Effector memory CD8-positive, alpha-beta T cell (primary cell): ENCODE measurements at places on chromosomes 7 and 10.

- peak; percentile 67 for DNase-seq
- no peaks in the 10 kb centered on the region for H3K36me3 ChIP-seq
- H3K4me1 ChIP-seq = peaks cover 14% of the 10 kb centered on the region
- H3K4me3 ChIP-seq = peak overlapping the region; percentile 65
Observed at GRCh38 chr10:109852475-109853037, 70.8 kb downstream of the XPNPEP1 start.

DNA sequence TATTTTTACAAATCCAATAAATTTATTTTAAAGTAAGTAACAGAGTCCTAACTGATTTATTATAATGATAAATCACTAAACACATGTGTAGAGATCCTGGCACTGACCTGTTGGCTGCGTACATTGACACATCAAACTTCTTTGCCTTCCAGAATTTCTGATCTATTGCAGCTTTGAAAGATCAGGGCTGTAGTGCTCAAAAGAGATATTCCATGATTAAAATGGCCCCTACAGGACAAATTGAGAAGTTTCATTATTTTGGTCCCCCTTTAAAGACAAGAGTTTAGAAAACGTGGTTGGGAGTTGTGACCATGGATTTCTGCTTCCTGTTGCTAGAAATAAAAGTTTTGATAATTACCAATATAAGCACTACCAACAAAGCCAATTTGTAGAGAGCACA is 87.7 kb upstream of the PDK4 start:
- no peak for DNase-seq
- H3K27ac ChIP-seq = no peak overlapping the region
- H3K4me1 ChIP-seq = no peaks in the 10 kb centered on the region

DNA sequence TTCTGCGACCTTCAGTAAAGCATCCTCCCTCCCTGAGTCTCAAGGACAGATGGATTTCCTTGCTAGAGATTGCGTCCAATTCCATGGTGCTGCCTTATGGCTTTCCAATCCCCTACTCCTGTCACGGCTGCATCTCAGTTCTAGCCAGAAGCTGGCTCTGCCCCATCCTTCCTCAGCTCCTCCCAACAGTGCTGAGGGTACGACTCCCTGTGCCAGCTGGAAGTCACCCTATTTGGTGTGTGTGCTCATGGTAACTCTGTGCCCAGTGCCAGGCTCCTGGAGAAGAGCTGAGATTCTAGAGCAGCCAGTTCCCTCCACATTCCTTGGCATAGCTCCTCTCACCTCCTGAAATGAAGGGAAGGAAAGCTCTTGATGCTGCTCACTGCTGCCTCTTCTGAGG is 185.0 kb upstream of the PODXL start:
- no peak overlapping the region for H3K27ac ChIP-seq
- peaks cover 55% of the 10 kb centered on the region for H3K27me3 ChIP-seq
- no peaks in the 10 kb centered on the region for H3K4me1 ChIP-seq
- DNase-seq = no peak
- no peaks in the 10 kb centered on the region for H3K36me3 ChIP-seq
- H3K4me3 ChIP-seq = no peak overlapping the region

DNA sequence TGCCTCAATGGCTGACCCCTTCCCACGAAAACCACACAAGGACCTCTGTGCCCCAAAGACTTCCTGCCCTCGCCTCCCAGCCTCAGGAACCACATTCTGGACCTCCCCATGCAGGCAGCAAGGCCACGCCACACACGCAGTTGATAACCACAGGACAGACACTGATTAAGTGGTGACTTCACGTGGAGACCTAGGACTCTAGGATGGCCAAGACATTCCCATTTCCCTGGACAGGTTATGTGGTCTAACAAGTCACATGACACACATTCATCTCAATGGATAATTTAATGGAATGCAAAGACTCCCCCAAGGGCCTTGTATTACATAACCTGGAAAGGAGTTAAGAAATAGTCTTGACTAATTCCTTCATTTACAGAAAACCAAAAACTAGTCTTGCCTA is 110.2 kb downstream of the LARP4B start:
- no peak overlapping the region for H3K4me3 ChIP-seq
- H3K27ac ChIP-seq = peak overlapping the region; percentile 85
- H3K36me3 ChIP-seq = peaks cover 47% of the 10 kb centered on the region
- no peaks in the 10 kb centered on the region for H3K27me3 ChIP-seq

GRCh38 chr7:132049462-132050304 is 493.3 kb upstream of the PODXL start:
- H3K27ac ChIP-seq = no peak overlapping the region
- peaks cover 42% of the 10 kb centered on the region for H3K27me3 ChIP-seq
- no peak for DNase-seq
- no peaks in the 10 kb centered on the region for H3K4me1 ChIP-seq
- H3K4me3 ChIP-seq = no peak overlapping the region
- no peaks in the 10 kb centered on the region for H3K36me3 ChIP-seq

DNA sequence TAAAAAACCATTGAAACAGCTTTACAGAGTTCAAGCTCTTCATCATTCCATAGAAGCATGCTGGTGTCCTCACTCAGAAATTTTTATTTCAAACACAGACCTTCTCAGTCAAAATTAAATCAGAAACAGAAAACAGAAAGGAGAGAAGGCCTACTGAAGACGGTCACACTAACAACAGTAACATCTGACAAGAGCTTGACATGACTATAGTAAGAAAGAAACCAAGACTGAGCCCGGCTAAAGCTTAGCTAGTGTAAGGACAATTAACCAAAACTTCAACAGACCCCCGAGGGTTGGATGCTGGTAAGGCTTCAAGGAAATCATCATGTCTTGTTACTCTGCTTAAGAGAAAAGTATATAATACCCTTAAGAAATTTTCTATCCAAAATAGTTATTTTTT is 38.6 kb downstream of the MTPN start:
- H3K36me3 ChIP-seq = peaks cover 2% of the 10 kb centered on the region
- H3K4me3 ChIP-seq = peak overlapping the region; percentile 55
- no peak for DNase-seq
- no peaks in the 10 kb centered on the region for H3K27me3 ChIP-seq

DNA sequence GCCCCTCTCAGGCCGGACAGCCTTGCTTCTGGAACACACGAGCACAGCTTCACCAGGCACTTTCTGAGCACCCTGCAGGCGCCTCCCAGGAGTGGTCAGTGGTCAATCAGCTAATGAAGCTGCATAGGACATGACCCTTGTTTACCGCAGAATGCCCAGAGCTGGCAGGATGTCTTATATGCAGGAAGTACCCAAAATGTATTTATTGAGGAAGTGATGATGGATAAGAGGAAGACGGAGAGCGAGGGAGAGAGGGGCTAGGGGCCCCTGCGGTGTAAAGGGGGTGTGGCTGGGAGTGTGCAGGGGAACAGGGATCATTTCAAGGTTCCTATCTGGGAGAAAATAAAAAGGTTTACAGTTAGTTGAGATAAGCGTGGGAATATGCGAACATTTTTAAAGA is 3.3 kb downstream of the CYP2E1 start:
- H3K4me3 ChIP-seq = peak overlapping the region; percentile 82
- peaks cover 45% of the 10 kb centered on the region for H3K27me3 ChIP-seq
- no peak for DNase-seq
- peaks cover 8% of the 10 kb centered on the region for H3K36me3 ChIP-seq
- peak overlapping the region; percentile 88 for H3K27ac ChIP-seq

GRCh38 chr7:16419859-16420258 is 1.5 kb downstream of the CRPPA start:
- no peak for DNase-seq
- H3K36me3 ChIP-seq = peaks cover 8% of the 10 kb centered on the region
- H3K27ac ChIP-seq = no peak overlapping the region
- H3K27me3 ChIP-seq = no peaks in the 10 kb centered on the region
- H3K4me3 ChIP-seq = peak overlapping the region; percentile 90
- H3K4me1 ChIP-seq = peaks cover 13% of the 10 kb centered on the region

DNA sequence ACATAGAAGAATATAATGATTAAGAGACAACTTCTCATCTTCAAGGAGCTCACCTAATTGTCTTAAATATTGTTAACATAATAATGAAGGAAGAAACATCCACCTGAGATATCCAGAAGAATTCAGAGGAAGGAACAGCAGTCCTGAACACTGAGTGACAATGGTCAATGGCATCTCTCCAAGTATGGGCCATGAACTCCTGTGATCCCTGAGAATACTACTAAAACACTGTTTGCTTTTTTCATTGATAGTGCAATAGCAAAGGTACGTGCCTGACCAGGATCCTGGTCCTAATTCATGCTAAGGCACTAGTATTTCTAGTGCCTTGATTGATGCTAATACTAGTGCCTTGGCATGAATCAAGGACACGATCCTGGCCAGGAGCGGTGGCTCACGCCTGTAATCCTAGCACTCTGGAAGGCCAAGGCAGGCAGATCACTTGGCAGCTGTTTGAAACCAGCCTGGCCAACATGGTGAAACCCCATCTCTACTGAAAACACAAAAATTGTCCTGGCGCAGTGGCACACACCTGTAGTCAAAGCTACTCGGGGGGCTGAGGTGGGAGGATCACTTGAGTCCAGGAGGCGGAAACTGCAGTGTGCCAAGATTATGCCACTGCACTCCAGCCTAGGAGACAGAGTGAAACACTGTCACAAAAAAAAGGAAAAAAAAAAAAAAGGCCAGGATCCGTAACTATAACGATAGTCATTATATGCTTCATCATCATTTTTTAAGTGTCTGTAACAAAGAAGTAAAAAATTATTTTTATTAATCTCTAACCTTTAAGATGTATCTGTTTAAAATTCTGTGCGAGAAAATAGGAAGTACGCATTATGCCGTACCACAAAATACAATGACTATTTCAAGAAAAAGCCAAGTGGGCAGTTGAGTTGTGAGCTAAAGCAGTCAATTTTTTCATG is 49.1 kb downstream of the SRPK2 start:
- H3K36me3 ChIP-seq = no peaks in the 10 kb centered on the region
- no peak overlapping the region for H3K4me3 ChIP-seq
- no peak for DNase-seq
- H3K4me1 ChIP-seq = peaks cover 38% of the 10 kb centered on the region
- H3K27me3 ChIP-seq = no peaks in the 10 kb centered on the region

GRCh38 chr7:47405286-47405904 is 176.5 kb downstream of the TNS3 start:
- DNase-seq = no peak
- no peaks in the 10 kb centered on the region for H3K4me1 ChIP-seq
- H3K27me3 ChIP-seq = no peaks in the 10 kb centered on the region
- H3K4me3 ChIP-seq = no peak overlapping the region
- H3K36me3 ChIP-seq = no peaks in the 10 kb centered on the region
- H3K27ac ChIP-seq = no peak overlapping the region

- H3K4me3 ChIP-seq = no peak overlapping the region
- peaks cover 9% of the 10 kb centered on the region for H3K4me1 ChIP-seq
- peak overlapping the region; percentile 77 for H3K27ac ChIP-seq
- DNase-seq = no peak
- H3K27me3 ChIP-seq = no peaks in the 10 kb centered on the region
Observed at GRCh38 chr7:1104516-1105179, 16.7 kb downstream of the GPER1 start.

DNA sequence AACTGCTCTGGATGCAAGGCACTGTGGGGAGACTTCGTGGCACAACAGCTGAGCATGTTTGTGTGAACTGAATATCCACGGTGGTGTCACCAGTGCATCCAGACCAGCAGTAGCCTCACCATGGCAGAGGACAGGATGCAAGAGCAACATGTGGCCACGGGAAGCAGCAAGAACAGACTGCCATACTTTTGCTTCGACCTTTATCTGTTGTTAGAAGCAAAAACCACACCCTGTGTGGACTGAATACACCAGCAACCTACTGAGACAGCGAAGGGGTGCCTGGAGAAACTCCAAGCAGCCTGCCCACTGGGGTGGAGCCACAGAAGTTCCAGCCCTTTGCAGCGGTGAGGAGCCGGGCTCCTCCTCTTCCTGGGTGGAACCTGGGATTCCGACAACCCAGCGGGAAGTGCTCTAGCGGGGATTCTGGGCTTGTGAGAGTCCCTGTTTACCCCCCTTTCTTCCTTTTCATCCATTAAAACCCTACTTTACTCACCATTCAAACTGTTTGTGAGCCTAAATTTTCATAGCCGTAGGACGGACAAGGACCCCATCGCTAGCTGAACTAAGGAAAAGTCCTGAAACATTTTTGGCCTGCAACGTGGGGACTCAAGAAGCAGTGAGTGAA is 584.9 kb downstream of the GRM8 start:
- H3K36me3 ChIP-seq = no peaks in the 10 kb centered on the region
- H3K4me3 ChIP-seq = no peak overlapping the region
- no peak overlapping the region for H3K27ac ChIP-seq
- H3K4me1 ChIP-seq = no peaks in the 10 kb centered on the region
- DNase-seq = no peak
- no peaks in the 10 kb centered on the region for H3K27me3 ChIP-seq

DNA sequence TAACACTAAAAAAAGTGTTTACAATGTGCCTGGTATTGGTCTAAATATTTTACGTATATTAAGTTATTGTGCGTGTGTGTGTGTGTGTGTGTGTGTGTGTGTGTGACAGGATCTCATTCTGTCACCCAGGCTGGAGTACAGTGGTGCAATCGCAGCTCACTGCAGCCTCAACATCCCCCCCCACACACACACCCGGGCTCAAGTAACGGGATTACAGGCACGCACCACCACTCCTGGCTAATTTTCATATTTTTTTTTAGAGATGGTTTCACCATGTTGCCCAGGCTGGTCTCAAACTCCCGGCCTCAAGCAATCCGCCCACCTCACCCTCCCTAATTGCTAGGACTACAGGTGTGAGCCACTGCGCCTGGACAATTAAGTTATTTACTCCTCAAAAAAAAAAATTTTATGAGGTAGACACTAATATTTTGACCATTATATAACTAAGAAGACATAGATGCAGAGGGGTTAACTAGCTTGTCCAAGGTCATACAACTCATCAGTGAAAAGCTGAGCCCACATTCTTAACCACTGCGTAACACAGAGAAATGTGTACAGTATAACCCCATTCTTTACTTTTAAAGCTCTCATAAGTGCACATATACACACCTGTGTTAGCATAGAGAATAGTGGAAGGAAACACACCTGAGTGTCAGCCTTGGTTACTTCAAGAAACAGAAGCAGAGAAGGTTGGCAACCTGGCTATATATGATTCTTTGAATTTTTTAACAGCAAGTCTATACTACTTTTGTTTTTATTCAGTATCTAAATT is 35.0 kb downstream of the DNAJC12 start:
- H3K4me3 ChIP-seq = no peak overlapping the region
- no peak overlapping the region for H3K27ac ChIP-seq
- no peaks in the 10 kb centered on the region for H3K36me3 ChIP-seq
- H3K4me1 ChIP-seq = no peaks in the 10 kb centered on the region
- DNase-seq = no peak
- peaks cover 20% of the 10 kb centered on the region for H3K27me3 ChIP-seq

GRCh38 chr7:116553168-116553964 is 28.5 kb downstream of the CAV1 start:
- H3K27me3 ChIP-seq = peaks cover 44% of the 10 kb centered on the region
- no peak overlapping the region for H3K27ac ChIP-seq
- H3K4me1 ChIP-seq = no peaks in the 10 kb centered on the region
- no peak for DNase-seq
- no peak overlapping the region for H3K4me3 ChIP-seq

DNA sequence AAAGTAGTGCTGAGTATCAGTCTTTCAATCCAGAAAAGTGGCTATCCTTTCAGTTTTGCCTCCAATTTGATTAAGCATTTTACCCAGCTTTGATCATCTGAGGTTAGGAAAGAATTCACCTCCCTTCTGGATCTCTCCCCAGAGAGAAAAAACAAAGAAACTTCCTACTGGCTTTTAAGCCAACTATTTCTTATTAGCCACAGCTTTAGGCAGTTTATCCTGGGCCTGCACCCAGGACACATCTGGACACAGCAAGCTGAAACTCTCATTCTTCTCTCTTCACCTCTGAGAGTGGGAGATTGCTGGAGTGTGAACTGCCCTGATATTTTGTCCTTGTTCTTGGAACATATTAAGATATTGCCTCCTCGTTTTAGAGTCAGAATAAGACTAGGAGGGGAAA is 43.5 kb upstream of the LSM8 start:
- H3K27ac ChIP-seq = no peak overlapping the region
- H3K4me1 ChIP-seq = no peaks in the 10 kb centered on the region
- H3K4me3 ChIP-seq = no peak overlapping the region
- H3K27me3 ChIP-seq = peaks cover 33% of the 10 kb centered on the region
- H3K36me3 ChIP-seq = no peaks in the 10 kb centered on the region
